Activated CD8-positive, alpha-beta memory T cell treated with anti-CD3 and anti-CD28 coated beads for 1 hour (primary cell): ENCODE measurements at places on chromosomes 3 and 15.

- no peak for DNase-seq
Measured at GRCh38 chr3:125110016-125110875, 54.4 kb upstream of the HEG1 start.

DNA sequence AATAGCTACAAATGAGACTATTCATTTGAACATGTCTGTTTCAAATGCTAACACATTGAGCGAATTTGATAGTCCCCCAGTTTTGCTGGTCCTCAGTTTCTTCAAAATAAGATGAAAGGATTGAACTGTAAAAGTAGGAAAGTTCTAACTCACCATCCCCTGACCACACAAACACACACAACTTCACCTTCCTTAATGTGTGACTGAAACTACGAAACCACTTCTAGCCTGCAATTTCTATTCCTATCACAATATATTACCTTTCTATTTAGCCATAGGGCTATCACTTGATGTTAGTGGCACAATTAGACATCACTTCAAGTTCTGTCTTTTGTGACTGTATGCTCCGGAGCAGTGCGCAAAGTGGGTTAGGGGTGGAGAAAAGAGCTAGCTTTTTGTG lies 14.9 kb downstream of the BTLA start:
- no peak for DNase-seq

DNA sequence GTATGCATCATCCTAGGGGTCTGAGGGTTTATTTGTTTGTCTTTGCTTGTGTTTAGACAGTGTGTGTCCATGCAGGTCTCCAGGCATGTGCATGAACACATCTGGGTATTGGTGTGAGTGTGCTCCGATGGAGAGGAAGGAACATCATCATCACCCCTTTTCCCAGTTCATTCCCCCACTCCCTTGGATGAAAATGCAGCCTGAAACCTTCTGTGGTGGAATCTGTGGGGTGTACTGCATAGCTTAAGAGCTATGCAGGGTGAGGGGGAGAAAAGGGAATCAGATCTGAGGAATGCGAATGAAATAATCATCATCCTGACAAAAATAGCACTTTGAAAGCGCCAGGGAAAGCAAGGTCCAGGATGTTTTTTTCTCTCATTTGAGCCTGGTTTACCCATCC lies 520.1 kb downstream of the NTRK3 start:
- DNase-seq = no peak

GRCh38 chr15:31382713-31383045 lies 56.0 kb downstream of the KLF13 start:
- DNase-seq = no peak

- no peak for DNase-seq
Measured at GRCh38 chr3:111151438-111151837, 79.8 kb downstream of the NECTIN3 start.
